ENCODE measurements at places on chromosomes 11 and 22. TPM values are rescaled to one million over a fixed set of nuclear protein-coding genes. Genes with fewer than 3 reads are reported as not detected.

DNA sequence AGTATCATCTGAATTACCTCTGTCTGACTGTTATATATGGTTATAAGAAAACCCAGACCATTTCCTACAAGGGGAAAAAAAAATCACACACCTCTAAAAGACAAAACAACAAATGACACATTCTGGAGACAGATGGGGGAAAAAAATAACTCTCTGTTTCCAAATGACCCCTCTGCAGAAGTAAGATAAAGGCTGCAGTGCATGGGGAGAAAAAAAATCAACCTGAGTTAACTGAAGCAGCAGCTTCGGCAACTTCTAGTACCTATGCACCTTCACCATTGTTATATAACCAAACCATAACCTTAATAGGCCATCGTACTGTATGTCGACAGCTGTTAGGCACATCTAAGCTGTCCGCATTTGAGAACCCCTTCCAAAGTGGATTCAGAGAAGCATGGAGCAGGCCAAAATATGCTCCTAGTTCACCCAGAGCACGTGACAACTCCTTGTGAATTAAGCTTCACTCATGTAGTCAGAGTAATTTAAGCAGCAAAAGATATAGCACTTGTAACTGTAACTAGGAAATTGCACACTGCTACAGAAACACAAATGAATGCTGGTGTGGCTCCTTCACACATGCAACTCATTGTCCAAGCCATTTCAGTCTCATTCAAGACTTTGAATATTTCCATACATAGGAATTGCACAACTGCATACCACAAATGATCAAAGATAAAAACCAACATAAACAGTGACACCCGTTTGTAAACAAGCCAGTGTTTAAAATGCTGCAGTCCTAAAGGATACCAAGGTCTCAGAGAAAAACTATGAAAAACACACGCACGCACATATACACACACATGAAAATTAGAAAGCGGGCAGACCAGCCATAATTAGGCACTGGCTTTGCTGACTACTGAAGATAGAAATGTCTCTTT, 2.7 kb downstream of the SIK3 start:
- DNase-seq: no peak

DNA sequence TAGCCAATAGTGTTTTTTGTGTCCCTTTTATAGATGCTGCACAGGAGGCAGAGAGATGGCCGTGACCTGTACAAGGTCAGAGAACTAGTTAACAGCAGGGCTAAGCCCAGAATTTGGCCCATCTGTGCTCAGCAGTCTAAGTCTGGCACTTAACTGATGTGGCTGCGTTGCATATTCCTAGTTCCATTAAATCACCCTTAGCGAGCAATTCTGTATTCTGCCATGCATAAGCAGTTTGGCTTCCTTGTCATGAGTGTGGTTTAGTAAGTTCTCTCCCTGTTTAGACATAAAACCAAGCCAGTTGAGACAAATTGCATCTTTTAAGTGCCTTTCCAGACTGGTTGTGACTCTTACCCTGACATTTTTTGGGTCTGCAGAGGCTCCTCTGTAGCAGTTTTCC, 230.6 kb upstream of the TENM4 start:
- no peak for DNase-seq

DNA sequence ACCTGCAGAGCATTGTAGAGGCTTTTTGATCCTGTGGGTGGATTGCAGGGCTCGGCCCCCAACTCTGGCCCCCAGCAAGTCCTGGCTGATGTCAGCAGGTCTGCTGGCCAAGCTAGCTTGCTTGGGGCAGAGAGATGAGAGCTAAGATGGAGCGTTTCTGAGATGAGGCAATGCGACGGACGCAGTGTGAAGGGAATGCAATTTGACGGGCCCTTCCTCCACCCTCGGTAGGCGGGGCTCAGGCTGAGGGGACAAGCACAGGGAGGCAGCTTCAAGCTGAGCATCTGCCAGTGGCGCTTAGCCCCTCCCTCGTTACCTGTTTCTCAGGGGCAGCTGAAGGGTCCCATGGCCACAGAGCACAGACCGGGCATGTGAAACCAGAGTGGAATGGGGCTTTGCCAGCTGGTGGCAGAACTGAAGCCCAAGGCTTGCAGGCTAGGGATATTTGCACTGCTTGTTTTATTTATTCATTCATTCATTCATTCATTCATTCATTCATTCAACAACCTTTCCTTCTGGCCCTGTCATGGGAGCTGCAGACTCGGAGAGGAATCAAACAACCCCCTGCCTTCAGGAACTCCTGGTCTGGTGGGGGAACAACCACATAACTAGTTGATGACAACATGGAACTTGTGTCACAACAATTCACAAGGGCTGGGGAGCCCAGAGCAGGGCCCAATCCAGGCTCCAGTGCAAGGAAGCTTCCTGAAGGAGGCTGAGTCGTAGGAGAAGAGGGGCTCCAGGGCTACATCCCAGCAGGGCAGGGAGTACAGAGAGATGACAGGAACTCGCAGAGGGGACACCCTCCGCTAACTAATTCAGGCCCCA, 66.8 kb downstream of the THAP12 start:
- DNase-seq: no peak

DNA sequence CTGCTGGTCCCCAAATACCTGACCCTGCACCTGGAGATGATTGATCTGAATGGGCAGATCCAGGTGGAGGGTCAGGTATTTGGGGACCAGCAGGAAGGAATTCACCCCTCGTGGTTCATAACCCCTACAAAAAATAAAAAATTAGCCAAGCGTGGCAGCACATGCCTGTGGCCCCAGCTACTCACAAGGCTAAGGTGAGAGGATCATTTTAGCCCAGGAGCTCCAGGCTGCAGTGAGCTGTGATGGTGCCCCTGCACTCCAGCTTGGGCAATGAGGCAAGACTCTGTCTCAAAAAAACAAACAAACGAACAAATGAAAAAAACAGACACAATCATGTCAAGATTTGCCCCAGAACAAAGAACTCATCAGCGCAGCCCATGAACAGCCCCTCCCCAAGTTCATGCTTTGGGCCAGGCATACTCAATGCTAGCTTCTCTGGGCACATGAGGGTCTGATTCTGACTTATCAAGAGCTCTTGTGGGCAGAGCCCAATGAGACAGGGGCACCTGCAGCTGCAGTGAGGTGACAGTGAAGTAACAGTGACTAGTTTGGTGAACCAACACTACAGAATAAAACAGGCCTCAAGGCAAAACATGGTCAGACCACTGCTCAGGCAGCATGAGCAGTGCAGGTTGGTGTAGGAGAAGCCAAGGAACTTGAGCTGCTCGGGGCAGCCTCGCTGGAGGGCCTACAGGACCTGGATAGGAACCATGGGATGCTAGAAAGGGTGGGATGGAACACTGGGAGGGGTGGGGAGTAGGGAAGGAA, 10.2 kb upstream of the FCHSD2 start:
- DNase-seq: no peak

DNA sequence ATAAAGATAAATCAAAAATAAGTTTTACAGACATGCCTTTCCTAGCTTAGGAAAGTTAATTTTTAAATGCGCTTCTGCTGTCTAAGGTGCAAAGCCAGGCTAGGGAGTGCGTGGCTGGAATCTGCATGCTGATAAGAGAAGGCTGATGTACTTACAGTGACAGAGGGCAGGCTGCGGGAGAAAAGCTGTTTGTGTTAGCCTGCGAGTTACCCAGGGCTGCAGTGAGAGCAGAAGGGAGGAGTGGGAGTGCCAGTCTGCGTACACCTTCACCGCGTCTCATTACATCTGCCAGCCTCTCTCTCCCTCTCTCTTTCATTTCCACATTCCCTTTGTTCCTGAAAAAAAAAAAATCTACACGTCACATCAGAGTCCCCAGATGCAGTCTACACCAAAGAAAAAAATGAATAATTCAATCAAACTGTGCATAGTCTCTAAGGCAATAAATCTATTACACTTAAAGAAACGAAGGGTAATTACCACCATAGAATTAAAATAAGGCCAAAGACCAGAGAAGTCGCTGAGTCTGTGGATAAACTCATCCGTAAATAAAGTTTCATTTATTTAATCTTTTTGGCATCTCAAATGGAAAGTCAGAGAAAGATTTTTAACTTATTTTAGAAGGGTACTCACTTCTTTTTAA, 126.4 kb upstream of the C11orf58 start:
- DNase-seq: no peak

DNA sequence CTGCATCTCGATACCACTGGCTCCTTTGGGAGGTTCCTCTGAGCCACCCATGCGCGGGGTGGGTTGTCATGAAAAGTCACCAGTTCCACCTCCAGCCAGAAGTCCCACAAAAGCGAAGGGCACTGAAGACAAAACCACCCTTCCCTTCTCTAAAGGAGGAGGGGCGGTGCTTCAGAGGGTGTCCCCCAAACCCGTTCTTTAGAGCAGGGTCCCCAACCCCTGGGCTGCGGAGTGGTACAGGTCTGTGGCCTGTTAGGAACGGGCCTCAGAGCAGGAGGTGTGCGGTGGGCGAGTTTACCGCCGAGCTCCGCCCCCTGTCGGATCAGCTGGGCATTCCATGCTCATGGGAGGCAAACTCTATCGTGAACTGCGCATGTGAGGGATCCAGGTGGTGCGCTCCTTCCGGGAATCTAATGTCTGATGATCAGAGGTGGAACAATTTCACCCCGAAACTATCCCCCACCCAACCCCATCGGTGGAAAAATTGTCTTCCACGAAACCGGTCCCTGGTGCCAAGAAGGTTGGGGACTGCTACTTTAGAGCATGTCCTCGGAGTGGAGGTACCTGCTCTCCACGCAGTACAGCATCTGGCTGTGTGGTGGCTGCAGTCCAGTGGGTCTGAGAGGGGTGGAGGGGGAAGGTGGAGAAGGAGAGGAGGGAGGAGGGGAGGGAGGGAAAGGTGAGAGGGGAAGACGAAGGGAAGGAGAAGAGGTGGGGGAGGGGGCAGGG, 72.9 kb upstream of the SEPTIN5 start:
- DNase-seq: no peak

DNA sequence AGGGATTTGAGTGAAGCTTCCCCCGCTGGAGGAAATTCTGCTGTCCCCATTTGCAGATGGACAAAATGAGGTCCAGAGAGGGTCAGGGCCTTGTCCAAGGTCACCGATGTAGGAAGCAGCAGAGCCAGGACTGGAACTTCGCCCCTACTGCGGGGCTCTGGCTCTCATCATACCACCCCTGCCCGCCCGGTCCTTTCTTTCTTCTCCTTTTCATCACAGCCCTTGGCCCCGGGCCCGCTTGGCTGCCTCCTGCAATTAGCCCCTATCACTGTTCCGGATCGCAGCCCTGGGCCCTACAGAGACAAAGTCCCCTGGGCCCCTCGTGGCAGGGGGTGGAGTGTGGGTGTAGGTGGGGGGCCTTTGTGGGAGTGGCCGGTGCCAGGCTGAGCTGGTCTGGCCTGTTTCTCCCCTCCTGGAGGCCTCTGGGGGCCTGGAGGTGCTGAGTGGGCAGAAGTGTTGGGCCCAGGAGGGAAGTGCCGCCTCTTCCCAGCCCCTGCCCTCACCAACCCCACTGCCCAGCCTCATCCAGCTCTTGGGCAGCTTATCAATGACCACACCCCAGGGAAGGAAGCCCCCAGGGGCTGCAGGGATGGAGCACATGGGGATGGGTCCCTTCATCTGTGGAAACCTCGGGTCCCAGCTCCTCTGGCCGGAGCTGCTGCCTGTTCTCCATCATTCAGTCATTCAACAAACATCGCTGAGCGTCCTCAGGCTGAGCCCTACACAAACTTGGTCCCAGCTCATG, 3.4 kb downstream of the EMID1 start:
- no peak for DNase-seq

- DNase-seq: no peak
Measured at GRCh38 chr11:10868352-10868751, 10.5 kb upstream of the ZBED5 start.

DNA sequence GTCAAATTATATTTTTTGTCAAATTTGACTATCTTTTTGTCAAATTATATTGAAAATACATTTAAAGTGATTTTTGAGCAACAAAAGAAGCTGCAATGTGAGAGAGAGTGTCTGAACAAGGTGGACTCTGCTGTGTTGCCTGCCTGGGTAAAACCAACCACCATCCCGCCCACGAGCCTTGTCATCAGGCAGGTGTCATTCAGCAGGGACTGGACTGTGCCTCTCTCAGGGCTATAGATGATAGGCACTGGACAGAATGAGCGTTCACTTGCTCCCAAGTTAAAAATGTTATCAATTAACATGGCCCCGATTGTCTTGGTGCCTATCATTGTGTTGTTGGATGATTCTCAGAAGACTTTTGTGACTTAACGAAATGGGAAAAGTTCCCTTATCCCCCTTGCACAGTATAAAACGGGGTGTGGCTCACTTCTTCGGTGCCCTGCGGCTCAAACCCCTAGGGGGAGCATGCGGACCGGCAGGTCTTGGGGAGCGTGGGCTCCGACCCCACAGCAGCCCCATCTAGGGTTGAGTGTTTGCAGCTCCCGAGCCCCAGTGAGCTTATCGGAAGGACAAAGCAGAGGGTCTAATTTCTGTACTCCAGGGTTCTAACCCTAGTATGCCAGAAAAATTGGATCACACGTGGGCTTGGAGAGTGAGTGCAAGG, 1.7 kb downstream of the APOL5 start:
- DNase-seq: no peak

GRCh38 chr11:135075740-135076139, 663.7 kb upstream of the B3GAT1 start:
- DNase-seq: peak; percentile 30

DNA sequence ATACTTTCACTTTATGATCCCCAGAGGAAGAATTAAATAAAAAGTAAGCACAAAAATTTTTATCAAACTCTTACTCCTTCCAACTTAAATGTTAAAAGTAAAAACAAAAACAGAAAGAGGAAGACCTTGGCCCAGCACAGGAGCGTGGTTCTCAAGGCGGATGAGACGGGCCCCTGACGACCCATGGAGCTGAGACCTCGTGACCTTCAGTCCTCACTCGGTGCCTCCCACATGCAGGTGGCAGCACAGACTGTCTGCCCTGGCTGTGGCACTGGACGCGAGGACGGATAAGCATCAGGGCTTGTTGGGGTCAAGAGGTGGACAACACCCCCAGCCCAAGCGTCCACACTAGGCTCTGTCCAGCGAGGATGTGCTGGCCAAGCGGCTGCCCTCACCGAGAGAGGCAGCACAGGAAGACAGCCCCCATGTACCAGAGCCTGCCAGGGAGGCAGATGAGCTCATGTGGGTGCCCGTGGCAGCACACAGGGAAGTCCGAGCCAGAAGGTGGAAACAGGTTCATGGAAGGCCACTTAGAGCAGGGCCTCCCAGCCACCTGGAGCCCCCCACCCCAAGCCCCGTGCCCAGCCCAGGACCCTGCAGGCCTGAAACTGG, 1389.8 kb downstream of the TBC1D22A start:
- DNase-seq: no peak

- no peak for DNase-seq
Measured at GRCh38 chr11:62120431-62120830, 3.4 kb upstream of the INCENP start.

DNA sequence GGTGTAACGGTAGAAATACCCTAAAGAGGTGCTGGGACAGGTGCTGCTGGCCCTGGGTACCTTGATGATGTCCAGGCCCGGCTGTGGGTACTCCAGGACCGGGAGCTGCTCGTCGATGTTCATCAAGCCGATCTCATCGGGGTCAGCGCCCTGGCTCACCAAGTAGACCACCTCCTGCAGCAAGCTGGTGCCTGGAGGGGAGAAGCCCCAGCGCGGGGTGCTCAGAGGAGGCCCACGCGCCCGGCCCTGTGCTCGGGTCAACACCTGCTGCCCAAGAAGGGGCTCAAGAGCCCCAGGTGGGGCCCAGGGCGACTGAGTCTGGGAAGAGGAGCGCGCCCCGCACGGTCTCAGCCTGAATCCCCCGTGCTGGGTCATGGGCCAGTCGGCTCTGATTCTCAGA, 20.6 kb downstream of the SULT4A1 start:
- peak; percentile 74 for DNase-seq

CBLIF gene
- not detected for total RNA-seq

NADSYN1 gene
- 46.8 TPM for total RNA-seq

MISFA gene
- 0.76 TPM for total RNA-seq

CNIH2 gene
- not detected for total RNA-seq

Data from upper lobe of left lung (tissue), 6 donors.